ENCODE measurements at places on chromosomes 4 and X.

GRCh38 chrX:46477435-46477834, 67.8 kb downstream of the ZNF674 start:
- no peak for DNase-seq

- DNase-seq = no peak
These were observed 580.3 kb downstream of the FSTL5 start for GRCh38 chr4:161583549-161583948.

GRCh38 chr4:154660052-154660451, 47.6 kb upstream of the FGG start:
- no peak for DNase-seq

DNA sequence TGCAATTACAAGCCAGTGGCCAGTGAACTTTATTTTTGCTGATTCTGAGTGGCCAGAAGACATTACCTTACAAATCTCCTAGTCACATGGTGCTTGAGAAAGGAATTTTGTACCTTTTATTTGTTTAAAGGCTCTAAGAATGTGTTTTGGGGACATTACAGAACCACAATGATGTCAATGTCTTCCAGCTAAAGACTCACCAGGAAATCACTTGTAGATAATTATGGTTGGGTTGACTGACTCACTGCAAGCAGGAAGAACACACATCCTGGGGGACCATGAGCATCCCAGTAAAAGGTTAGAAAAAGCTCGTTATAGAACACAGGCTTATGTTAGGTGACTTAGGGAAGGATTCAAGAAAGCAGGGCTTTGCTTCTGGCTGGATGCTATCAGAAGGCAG, 119.4 kb upstream of the FAM9B start:
- DNase-seq = no peak

DNA sequence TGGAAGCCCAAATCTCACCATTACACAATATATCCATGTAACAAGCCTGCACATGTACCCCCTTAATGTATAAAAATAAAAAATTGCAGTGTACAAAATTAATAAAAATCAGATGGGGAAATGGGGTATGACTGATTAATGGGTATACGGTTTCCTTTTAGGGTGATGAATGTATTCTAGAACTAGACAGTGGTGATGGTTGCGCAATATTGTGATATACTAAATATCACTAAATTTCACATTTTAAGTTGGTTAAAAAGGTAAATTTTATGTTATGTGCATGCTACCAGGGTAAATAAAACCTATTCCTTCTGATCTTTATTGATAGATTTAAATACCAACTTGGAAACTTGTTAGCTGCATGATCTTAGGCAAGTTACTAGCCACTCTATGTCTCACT, 129.4 kb downstream of the SPANXA1 start:
- DNase-seq = no peak

DNA sequence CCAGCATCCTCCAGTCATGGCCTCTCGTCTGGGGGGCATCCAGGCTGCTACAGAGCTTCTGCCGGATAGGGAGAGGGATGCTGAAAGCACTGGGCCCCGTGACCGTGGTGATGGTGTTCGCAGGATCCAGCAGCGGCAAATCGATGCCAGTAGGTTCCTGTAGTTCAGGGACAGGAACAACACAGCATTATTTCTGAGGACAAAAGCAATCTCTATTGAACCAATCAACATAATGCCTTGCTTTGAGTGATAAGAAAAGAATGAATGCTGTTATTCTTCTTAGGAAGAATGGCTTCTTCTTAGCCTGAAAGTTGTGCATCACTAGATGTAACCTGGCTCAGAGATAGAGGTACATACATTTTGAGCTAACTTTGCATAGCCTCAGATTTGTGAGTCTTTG, 378.6 kb downstream of the UNC5C start:
- no peak for DNase-seq

Measured in immature natural killer cell (primary cell).